DMS153 (cell line): ENCODE measurements at places on chromosomes 5 and 9.
A peak's percentile ranks its signal among the peaks of the same experiment; 100 is the strongest.

DNA sequence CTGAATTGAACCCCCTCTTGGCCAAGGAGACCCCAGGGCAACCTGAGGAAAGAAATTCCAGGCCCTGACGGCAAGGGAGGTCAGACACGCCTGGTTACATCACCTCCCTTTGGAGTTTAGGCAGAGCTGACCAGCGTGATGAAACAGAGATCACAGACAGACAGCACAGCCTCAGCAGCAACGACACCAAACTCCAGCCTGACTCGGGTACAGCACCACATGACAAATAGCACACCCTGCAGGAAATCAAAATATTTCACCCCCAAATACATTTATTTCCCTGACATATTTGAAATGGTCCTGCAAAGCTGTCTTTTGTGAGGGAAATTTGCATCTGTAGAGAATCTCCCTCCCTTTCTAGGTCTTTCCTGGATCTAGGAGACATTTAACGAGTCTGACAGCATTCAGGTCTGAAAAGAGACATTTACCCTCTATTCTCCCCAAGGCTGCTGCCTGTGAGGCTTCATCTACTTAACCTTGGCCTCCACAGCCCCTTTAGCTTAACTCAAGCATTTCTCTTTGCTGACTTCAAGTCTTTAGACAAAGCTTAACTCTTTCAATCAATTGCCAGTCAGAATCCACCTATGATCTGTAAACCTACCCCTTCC, 2.6 kb downstream of the QSOX2 start:
- DNase-seq = no peak

- no peak for DNase-seq
These were observed 36.2 kb downstream of the SPOCK1 start for GRCh38 chr5:137462816-137463520.

DNA sequence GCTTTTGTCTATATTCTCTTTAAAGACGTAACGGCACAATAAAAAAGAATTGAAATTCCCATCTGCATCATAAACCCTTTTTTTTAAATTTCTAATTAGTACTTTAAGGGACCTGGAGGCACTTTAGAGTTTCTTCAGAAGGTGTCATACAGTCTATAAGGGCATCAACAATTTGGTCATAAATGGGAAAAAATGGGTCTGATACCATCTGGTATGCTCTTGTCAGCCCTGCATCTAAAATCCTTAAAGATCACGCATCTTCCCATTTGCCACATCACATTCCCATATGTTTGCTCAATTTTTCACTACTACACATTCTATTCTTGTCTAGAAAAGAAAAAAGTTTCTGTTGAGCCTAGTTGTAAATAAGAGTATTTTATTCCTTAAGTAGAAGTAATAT, 53.8 kb downstream of the COX7C start:
- no peak for DNase-seq

DNA sequence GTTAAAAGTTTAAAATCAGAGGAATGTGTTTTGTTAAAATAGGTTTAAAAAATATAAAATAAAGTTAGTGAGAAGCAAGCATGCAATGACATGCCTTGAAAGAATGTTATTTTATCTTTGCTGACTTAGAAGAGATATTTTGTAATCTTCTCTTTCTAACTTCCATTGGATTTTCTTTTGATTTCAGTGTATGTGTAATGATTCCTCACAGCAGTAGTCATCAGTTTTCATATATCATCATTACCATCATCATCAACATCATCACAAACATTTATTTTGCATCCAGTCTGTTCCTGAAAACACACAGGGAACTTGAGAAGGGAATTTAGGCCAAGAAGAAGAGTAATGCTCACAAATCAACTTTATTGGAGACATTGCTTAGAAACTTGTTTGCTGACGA, 699.6 kb downstream of the TAF11L14 start:
- no peak for DNase-seq

GRCh38 chr9:124800306-124801259, 23.6 kb downstream of the OLFML2A start:
- DNase-seq = no peak

DNA sequence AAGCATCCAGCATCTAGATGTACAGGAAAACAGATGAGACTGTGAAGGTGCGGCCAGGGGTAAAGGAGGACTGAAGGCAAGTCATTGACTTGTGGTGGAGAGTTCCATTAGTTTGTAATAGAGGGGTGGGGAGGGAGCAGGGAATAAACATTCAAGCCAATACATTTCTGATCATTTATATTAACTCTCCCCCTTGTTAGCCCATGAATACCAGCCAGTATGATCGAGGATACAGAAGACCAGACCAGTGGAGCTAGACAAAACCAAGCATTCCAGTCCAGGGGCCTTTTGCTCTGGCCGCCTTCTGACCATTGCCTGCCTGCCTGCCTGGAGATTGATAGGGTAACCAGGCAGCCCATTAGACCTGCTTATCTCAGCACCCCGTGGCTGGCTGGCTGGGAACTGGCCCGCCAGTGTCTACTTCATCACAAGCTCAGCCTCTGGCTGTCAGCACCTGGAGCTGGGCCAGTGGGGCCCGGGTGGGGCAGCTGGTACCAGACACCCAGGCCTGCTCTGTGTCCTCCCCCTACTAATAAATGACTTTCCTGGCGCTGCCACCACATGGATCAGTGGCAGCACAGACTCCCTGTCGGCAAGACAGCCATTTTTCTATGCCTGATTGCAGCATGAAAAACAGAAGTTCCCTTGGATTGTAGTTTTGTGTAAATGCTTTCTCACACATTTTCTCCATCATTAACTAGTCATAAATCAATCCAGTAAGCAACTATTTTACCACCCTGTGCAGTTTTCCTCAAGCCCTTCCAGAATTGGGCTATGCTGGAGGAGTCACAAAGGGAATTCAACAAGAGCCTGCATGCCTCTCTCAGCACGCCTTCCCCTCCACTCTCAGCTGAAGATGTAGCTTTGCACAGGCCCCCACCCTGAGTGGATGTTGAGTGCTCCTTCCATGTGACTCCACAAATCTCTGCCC, 181.3 kb downstream of the SNCAIP start:
- no peak for DNase-seq

GRCh38 chr5:169015991-169016390, 284.9 kb downstream of the SLIT3 start:
- no peak for DNase-seq

DNA sequence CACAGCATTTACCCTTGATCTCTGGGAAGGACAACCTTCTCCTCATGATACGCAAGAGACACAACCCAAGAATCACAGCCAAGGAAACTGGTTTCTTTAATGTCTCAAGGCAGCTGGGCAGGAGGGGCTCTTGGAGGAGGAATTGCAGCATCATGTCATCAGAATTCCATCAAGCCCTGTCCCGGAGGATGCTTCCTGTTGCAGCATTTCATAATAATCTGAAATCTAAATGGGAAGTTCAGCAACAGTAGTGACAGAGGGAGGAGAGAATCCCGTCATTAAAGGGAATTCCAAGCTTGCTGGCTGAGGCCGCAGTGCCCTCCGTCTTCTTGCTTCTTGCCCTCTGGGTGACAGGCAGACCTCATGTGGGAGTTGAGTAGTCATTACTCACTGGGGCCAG, 192.7 kb downstream of the TENT4A start:
- no peak for DNase-seq

DNA sequence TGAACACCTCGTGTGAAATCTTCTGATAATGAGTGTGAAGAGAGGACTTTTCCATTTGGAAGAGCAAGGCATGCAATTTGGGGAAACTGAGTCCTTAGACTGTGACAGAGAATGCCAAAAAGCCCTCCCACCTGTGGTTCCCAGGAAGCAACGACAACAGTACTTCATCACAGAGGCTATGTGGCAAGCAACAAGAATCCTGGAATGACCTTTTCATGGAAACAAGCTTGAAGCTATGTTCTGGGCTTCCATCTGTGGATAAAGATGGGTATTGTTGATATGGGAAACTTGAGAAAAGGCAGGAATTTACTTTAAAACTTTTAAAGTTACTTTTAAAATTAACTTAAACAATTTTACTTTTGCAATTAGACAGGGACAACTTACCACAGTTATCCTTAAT, 131.2 kb upstream of the ANKH start:
- DNase-seq = no peak

- DNase-seq = peak; percentile 85
These were observed 33.9 kb downstream of the PSMB7 start for GRCh38 chr9:124381170-124381945.

DNA sequence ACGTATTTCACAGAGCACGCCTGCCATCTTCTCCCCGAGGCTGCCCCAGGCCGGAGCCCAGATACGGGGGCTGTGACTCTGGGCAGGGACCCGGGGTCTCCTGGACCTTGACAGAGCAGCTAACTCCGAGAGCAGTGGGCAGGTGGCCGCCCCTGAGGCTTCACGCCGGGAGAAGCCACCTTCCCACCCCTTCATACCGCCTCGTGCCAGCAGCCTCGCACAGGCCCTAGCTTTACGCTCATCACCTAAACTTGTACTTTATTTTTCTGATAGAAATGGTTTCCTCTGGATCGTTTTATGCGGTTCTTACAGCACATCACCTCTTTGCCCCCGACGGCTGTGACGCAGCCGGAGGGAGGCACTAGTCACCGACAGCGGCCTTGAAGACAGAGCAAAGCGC, 9.6 kb downstream of the QRFP start:
- no peak for DNase-seq

GRCh38 chr5:9468060-9468388, 77.9 kb downstream of the SEMA5A start:
- DNase-seq = no peak

- DNase-seq = no peak
These were observed 108.8 kb upstream of the LPAR1 start for GRCh38 chr9:111147041-111147440.

DNA sequence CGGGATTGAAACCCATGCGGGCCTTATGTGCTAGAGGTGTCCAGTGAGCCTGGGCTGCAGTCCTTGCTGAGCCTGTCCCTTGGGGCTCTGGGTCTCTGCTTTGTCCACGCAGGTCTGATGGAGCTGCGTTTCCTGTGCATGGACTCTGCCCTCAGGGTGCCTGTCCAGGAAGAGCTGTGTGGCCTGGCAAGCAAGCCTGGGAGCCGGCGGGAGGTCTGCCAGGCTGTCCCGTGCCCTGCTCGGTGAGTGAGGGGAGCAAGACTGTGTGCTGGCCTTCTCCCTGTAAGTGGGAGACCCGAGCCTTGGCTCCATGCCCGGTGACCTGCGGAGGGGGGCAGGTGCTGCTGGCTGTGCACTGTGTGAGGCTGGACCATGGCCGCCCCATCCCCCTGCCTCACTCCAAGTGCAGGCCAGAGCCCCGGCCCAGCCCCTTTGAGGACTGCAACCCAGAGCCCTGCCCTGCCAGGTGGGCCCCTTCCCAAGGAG, 11.2 kb upstream of the CACFD1 start:
- no peak for DNase-seq

DNA sequence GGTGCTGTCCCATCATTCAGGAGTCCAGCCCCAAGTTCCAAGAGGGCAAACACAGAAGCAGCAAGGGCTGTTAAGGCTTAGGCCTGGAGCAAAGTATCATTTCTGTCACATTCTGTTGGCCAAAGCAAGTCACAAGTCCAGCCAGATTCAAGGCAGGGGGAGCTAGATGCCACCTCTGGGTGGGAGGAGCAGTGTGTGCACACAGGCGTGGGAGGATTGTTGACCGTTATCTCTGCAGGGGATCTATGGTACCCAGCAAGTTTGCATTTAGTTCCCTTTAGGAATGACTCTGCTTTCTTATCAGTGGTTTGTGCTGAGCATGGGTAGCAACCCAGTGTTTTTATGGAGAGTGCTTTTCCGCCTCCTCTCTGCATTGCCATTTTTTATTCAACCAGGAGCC, 278.9 kb downstream of the NR3C1 start:
- no peak for DNase-seq

GRCh38 chr5:161645264-161645663, 40.3 kb upstream of the GABRA6 start:
- no peak for DNase-seq

DNA sequence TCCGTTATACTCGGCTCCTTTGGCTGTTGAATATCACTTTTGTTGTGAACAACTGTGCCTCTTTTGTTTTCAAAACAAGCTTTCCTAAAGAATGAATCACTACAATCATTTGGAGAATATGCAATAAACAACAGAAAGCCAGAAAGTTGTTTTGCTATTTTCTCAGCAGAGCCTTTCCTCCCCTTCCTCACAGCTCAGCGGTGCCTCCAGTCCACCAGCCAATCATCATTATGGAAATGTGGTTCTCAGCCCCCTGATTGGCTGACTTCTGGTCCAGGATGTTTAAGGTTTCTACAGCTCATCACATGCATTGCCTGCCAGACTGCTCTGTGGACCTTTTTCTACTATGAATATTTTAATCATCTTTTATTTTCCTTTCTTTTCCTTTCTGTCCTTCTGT, 9.1 kb upstream of the ZNF608 start:
- DNase-seq = no peak

DNA sequence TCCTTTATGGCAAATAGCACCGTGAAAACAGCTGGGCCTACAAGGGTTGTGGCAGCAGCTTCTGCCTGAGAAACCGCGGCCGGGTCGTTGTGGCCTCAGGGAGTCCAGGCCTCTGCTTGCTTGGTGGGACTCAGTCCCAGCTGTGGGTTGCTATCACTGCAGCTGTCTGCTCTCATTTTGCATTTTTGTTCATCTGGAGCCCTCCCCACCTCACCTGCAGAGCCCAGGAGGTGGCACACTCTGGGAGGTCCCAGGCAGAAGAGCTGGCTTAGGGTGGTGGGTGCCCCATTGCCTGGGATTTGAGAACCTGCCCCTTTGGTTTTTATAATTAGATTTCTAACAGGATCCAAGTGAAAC, 138.4 kb downstream of the GADD45G start:
- DNase-seq = no peak

GRCh38 chr5:8350644-8351339, 481.8 kb downstream of the MTRR start:
- no peak for DNase-seq
